CD4-positive, alpha-beta T cell treated with Interleukin-17A for 1 hour (primary cell): ENCODE measurements at places on chromosomes 16 and 17.
A peak's percentile ranks its signal among the peaks of the same experiment; 100 is the strongest.

- no peak for DNase-seq
Observed at GRCh38 chr16:11437069-11437468, 91.8 kb downstream of the RMI2 start.

- DNase-seq, result no peak
Observed at GRCh38 chr16:83701494-83701893, 106.3 kb upstream of the HSBP1 start.

DNA sequence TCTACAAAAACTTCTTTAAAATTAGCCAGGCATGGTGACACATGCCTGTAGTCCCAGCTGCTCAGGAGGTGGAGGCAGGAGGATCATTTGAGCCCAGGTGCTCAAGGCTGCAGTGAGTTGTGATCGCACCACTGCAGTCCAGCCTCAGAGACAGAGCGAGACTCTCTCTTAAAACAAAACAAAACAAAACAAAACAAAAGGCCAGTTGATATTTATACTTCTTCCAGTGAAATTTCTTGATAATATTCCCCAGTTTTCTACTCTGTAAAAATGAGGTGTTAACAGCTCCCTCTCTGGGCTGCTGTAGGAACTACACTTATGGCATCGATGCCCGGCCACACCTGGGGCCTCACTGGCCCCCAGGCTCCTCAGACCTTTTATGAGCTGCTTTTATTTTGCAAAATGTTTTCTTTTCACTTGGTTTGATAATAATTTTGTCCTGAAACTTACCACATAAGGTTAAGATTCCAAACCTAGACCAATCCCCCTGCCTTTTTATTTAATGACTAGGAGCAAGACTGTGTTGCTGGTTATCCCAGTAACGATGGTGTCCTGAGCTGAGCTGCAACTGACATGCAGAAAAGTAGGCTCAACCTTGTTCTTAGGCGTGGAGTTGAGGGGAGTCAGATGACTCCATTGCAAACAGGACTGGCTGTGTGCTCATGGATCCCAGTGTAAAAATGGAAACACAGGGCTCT is 17.6 kb downstream of the MAPK8IP3 start:
- peak; percentile 58 for DNase-seq

GRCh38 chr17:74431568-74432423 is at the start of gene GPRC5C:
GPRC5C (plus strand) TSS chr17:74432088; CDS start chr17:74439777, 7,689 bp downstream.
- peak; percentile 44 for DNase-seq

- DNase-seq, result no peak
Observed at GRCh38 chr17:79573196-79573896, 37.5 kb downstream of the RBFOX3 start.

DNA sequence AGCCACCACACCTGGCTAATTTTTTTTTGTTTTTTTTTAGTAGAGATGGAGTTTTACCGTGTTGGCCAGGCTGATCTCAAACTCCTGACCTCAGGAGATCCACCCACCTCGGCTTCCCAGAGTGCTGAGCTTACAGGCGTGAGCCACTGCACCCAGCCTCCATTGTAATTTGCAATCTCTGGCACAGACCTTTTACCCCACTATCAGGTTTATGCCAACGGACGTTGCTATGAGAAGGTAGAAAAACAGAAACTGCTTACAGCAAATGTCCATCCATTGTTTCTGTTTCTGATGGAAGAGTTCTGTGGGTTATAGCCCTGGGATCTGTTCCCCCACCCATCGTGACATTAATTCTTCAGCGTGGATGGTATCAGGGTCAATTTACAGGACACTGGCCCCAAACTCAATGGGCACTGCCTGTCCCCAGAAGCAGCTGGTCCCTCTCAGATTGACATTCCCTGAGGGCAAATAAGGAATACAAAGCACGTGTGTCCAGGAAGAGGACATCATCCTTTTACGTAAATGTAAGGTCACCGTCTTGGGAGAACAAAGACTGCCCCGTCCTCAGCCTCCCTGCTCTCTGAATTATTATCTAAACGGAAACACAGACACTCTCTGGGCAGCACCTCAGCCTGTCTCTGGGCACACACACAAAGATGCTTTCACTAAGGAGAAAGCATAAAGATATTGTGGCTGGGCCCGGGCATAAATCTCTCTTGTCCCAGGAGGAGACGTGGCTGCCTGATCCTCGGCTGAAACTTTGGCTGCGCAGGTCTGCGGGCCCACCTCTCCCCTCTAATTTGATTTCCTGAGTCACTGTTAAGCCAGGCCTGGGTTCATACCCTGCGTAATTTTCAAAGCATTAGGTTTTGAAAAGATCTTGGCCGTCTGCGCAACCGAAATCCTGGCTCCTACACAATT is 5.2 kb downstream of the KCNG4 start:
- no peak for DNase-seq

DNA sequence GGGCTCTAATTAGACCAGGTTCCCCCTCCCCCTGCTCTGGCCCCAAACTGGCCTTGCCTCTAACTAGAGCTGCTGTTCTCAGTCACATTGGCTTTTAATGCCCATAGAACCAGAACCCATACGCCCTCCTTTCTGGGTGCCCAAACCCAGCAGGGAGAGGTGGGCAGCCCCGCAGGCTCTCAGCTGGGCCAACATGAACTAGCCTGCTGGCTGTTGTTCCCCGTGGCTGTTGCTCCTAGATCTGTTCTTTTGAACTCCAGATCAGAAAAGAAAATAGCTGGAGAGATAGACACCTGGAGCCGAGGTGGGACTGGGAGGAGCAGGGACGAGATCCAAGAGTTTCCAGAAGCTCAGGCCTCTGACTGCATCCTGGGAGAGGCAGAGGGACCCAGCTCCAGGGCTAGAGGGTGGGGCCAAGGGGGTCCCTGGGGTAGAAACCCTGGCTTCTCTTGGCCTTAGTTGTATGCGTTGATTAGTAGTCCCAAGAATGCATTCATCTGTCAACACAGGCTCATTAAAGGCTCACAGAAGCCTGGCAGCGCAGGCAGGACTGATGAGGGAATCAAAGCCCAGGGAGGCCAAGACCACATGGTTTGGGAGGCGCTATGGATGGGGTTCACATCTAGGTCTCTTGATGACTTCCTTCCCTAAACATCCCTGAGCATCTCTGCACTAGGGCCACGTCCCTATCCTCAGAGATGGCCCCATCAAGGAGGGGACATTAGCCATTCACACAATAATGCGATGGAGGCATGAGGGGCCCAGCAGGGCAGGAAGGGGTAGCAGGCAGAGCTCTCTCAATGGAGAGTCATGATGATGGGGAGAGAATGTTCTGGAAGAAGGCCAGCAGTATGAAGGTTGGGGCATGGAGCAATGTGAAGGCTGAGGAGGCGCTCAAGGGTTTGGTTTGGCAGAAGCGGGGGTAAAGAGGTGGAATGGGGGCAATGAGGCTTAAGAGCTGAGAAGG is 1.3 kb upstream of the CPSF4L start:
- DNase-seq, result no peak

GRCh38 chr16:13178318-13178717 is 276.9 kb downstream of the SHISA9 start:
- no peak for DNase-seq

GRCh38 chr16:27347930-27348685 is 34.3 kb downstream of the IL4R start:
- no peak for DNase-seq

GRCh38 chr17:73890831-73891405 is 246.7 kb upstream of the SDK2 start:
- no peak for DNase-seq

- peak; percentile 60 for DNase-seq
Observed at GRCh38 chr17:31492880-31493655, 101.6 kb downstream of the RAB11FIP4 start.

- no peak for DNase-seq
Observed at GRCh38 chr17:82475458-82475857, 16.9 kb downstream of the NARF start.

DNA sequence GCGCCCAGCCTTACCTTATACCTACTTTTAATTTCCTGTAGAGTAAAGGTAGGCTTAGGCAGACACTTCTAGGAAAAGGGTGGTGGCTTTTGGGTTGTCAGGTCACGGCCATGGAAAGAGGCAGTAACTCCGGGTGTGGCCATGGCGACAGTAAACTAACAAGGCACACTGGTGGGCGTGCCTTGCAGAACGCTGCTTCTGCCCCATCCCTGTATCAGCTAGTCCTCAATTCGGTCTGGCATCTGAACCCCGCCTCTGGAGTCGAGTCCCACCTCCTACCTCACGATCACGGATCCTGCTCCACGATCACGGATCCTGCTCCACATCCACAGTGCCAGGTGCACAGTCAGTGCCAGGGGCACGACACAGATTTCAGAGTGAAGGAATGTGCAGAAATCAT is 5.6 kb downstream of the ADCY9 start:
- DNase-seq, result no peak

- DNase-seq, result no peak
Observed at GRCh38 chr16:70306880-70307279, 7.9 kb downstream of the DDX19B start.

- DNase-seq, result no peak
Observed at GRCh38 chr17:75288770-75289114, 491 bp downstream of the SLC25A19 start.

DNA sequence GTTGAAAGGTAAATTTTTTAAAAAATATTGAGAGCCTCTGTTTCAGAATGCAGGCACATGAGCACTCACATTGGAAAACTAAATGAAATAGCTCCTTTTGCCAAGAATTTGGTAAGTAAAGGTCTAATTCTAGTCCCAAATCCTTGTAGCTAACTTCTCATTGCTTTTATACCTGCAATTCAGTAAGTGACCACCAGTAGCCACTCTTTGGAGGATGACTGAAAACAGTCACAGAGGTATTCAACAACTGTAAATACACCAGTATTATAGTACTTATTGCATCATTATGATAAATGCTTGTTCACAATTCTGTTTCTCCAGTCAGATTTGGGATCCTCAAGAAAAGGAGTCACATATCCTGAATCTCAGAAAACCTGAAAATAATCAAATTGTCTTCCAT is 562.4 kb upstream of the CDH11 start:
- no peak for DNase-seq

- no peak for DNase-seq
Observed at GRCh38 chr16:86619239-86619794, 41.0 kb downstream of the FOXL1 start.

DNA sequence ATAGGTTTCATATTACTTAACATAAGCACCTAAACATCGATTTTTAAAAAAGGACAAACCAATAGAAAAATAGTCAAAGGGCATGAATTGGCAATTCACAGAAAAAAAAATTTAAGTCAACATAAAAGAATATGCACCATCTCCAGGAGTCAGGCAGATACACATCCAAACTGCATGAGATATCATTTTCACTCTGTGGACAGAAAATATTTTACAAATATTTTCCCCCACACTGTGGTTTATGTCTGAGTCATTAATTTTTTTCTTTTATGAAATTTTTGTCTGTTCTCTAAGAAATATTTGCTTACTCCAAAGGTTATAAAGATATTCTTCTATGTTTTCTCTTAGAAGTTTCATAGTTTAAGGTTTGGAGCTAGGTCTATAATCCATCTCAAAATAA is 74.4 kb upstream of the DNAH17 start:
- no peak for DNase-seq

GRCh38 chr17:67412032-67412431 is 35.0 kb downstream of the PITPNC1 start:
- DNase-seq, result no peak

- DNase-seq, result no peak
Observed at GRCh38 chr16:80507538-80507937, 33.3 kb upstream of the DYNLRB2 start.

GRCh38 chr16:8885674-8886592 is 3.8 kb downstream of the LITAFD start:
- no peak for DNase-seq

- no peak for DNase-seq
Observed at GRCh38 chr17:70929226-70929625, 759.9 kb downstream of the KCNJ2 start.

GRCh38 chr16:14350626-14351025 is 279.4 kb downstream of the PARN start:
- no peak for DNase-seq

DNA sequence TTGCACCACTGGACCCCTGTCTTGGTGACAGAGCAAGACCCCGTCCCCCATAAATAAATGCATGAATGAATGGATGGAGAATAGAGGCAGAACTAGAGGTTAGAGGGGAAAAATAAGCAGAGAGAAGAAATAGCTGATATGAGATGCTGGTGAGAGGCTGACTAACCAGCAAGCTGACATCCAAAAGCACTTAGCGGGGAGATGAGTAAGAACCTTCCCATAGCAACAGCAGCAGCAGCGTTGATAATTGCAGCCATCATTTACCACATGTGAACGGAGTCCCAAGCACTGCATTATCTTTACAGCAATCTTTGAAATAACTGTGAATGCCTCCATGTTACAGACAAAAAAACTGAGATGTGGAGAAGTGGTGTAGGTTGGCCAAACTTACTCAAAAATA is 777.3 kb upstream of the EEF2KMT start:
- no peak for DNase-seq
